Breast epithelium (tissue), 4 donors: ENCODE measurements at places on chromosomes 12 and 14. TPM values are rescaled to one million over a fixed set of nuclear protein-coding genes. Genes with fewer than 3 reads are reported as not detected.

The KRT2 gene
- total RNA-seq, result not detected

The PTPRB gene
- total RNA-seq, result 18.4 TPM

DNA sequence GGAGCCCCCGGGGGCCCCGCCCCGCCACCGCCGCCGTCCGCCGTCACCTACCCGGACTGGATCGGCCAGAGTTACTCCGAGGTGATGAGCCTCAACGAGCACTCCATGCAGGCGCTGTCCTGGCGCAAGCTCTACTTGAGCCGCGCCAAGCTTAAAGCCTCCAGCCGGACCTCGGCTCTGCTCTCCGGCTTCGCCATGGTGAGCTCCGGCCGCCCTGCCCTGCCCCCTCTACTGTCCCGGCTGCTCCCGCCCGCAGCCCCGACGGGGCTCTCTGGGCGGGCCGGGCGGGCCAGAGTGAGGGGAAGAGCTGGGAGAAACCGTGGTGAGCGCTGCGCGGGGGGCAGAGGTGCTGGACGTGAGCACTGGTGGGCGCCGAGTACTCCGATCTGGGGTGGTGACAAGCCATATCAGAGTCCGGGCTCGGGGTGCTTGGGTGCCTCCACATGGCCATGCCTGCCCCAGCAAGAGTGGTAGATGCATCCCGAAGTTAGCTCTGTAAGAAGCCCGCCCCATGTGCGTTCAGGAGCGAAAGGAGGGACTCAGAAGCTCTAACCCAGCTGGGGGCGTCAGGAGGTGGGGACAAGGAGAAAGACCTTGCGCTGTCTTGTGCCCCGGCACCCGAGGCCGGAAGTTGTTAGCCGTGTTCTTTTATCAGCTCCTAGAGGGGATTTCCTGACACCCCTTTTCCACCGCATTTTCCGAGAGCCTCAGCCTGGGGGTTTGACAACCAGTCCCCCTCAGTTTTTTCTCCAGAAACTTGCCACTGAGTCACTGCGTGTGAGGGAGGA, 717 bp downstream of the ORAI1 start:
- H3K4me1 ChIP-seq, result peaks cover 3% of the 10 kb centered on the region
- DNase-seq, result peak; percentile 44
- no peaks in the 10 kb centered on the region for H3K27me3 ChIP-seq
- H3K4me3 ChIP-seq, result peak overlapping the region; percentile 73

DNA sequence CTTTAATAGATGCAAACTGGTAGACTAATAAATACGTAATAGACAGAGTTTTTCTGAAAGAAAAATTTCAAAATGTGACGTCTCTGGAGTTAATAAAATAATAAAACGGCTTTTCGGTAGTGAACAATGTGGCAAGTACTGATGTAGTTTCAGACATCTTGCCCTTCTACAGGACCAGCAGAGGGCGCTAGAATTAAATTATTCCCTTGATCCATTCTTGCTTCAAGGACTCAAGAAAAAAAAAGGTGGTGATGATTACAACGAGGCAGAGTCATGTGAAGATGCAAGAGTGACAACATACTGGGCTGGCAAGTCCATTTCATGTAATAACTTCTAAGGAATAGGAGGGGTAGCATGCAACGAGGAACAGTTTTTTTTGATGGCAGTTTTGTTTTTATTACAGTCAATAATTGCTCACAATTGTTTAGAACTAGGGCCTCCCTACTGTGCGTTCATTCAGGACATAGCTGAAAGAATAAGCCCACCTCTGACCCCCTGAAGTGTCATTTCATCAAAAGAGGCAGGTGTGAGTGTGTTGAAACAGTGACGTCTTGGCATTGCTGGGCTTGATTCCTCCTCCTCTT, 101.0 kb upstream of the GZMB start:
- H3K36me3 ChIP-seq, result no peaks in the 10 kb centered on the region
- H3K27me3 ChIP-seq, result no peaks in the 10 kb centered on the region
- DNase-seq, result no peak
- H3K27ac ChIP-seq, result no peak overlapping the region
- H3K4me1 ChIP-seq, result no peaks in the 10 kb centered on the region
- no peak overlapping the region for H3K4me3 ChIP-seq

DNA sequence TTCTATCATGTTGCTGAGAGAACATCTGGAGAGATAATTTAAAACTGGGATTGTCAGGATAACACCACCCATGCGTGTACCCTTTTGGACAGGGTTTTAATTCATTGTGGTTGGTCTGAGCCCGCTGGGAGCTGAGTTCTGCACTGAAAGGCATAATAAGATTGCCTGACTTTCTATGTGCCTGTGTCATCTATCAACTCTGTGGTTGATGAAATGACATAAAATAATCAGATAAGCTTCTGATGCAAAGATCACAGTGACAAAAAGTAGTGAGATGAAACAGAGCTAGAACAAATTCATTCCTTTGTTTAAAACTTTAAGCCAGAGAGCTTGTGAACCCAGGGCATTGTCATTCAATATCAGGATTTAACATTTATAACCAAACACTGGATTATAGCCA, 98.7 kb downstream of the BBS10 start:
- no peak overlapping the region for H3K27ac ChIP-seq
- H3K4me3 ChIP-seq, result no peak overlapping the region
- DNase-seq, result no peak
- H3K36me3 ChIP-seq, result no peaks in the 10 kb centered on the region

DNA sequence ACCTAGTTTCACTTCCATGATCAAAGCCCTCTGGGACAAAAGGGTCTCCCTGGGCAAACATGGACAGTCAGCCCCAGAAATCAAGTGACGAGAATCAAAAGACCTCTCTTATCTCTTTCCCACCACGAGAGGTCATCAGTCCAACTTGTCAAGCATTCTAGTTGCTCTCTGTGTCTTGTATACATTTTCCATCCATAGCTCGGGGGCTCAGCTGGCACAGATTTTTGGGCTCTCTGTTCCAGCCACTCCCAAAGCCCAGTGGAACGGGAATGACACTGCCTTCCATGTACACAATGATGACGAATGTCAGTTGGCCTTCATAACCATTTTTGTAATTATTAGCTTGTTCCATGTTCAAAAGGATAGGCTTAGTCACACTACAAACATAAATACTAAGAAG, 29.7 kb downstream of the NOS1 start:
- no peak overlapping the region for H3K4me3 ChIP-seq
- no peaks in the 10 kb centered on the region for H3K36me3 ChIP-seq
- no peaks in the 10 kb centered on the region for H3K27me3 ChIP-seq

- no peak for DNase-seq
- no peaks in the 10 kb centered on the region for H3K36me3 ChIP-seq
- no peak overlapping the region for H3K27ac ChIP-seq
- H3K27me3 ChIP-seq, result no peaks in the 10 kb centered on the region
- H3K4me3 ChIP-seq, result no peak overlapping the region
Observed at GRCh38 chr14:76639606-76640229, 121.5 kb upstream of the VASH1 start.

GRCh38 chr12:23006413-23006812, 381.4 kb downstream of the ETNK1 start:
- H3K27me3 ChIP-seq, result no peaks in the 10 kb centered on the region
- H3K36me3 ChIP-seq, result no peaks in the 10 kb centered on the region
- no peaks in the 10 kb centered on the region for H3K4me1 ChIP-seq
- H3K4me3 ChIP-seq, result no peak overlapping the region
- no peak for DNase-seq

The PLEKHG7 gene
- total RNA-seq, result 0.33 TPM

- H3K27ac ChIP-seq, result no peak overlapping the region
- DNase-seq, result no peak
- no peaks in the 10 kb centered on the region for H3K36me3 ChIP-seq
- no peak overlapping the region for H3K4me3 ChIP-seq
- H3K4me1 ChIP-seq, result no peaks in the 10 kb centered on the region
Observed at GRCh38 chr12:76470028-76470939, 89.3 kb downstream of the OSBPL8 start.

The EID3 gene
- total RNA-seq, result 13.3 TPM

DNA sequence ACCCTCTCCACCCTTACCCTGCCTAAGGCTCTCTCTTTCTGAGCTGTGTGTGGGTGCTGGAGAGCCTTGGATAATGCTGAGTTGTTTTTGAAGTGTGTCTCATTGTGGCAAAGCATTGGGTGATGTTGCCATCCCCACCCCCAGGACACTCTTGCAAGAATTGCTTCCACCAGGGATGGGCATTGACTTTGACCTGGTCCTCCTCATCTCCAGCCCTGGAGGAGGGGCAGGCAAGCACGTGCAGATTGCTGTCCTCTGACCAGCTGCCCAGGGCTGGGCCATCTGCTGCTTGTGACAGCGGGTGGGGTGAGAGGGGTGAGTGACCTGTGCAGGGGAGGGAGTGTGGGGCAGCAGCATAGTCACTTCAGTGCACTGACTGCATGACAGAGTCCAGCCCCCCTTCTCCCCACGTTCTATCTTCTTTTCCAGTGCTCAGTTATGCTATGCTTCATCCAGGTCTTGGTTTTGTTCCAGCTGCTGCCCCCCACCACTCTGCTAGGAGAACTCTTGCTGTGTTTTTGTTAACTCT, 26.2 kb downstream of the SUSD6 start:
- no peaks in the 10 kb centered on the region for H3K27me3 ChIP-seq
- no peak for DNase-seq
- H3K36me3 ChIP-seq, result no peaks in the 10 kb centered on the region
- no peak overlapping the region for H3K4me3 ChIP-seq
- peaks cover 27% of the 10 kb centered on the region for H3K4me1 ChIP-seq

GRCh38 chr12:88935856-88936255, 355.6 kb upstream of the KITLG start:
- no peaks in the 10 kb centered on the region for H3K4me1 ChIP-seq
- no peak overlapping the region for H3K27ac ChIP-seq
- H3K27me3 ChIP-seq, result no peaks in the 10 kb centered on the region

- H3K27ac ChIP-seq, result no peak overlapping the region
- no peaks in the 10 kb centered on the region for H3K36me3 ChIP-seq
- H3K27me3 ChIP-seq, result no peaks in the 10 kb centered on the region
- H3K4me1 ChIP-seq, result no peaks in the 10 kb centered on the region
- no peak overlapping the region for H3K4me3 ChIP-seq
- DNase-seq, result no peak
Observed at GRCh38 chr12:5691943-5692342, 253.1 kb downstream of the ANO2 start.

- no peaks in the 10 kb centered on the region for H3K36me3 ChIP-seq
- no peak overlapping the region for H3K4me3 ChIP-seq
Observed at GRCh38 chr14:33929799-33930408, 21.0 kb downstream of the EGLN3 start.

DNA sequence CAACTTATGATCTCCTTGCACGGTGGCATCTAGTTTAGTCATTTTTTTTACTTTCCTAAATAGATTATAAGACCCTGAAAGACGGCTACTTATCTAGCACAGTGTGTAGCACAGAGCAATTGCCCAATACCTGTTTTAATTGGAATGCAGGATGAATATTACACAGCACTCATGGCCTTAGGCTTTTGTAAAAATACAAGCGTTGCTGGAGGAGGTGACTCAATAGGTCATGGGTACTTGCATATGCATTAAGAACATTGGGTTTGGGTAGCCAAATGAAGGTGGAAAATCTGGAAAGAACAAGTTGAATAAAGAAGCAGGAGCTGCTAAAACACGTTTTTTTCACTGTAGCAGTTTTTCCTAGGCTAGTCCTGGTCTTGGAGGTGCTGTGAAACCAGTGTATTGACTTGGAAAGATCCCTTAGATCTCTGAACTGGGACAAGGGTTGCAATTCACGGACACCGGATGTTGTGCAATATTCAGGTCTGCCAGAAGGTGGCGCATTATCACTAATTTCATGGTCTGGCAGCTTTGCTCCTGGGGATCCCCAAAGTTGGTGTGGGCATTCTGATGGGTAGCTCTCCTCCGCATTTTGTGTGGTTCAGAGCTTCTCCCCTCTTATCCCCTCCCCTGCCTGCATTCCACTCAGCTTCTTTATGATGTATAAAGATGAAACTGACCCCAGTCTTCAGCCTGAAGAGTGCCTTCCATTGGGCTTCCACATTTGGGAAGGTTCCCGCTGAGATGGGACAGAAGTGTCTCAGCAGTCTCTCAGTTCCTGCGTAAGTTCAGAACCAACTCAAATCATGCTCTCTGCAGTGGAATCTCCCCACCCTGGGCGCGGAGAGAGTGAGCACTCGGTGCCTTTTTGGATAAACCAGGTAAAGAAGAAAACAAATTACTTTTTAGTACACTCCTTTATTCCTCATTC, 278.3 kb downstream of the NRXN3 start:
- H3K36me3 ChIP-seq, result no peaks in the 10 kb centered on the region
- H3K4me1 ChIP-seq, result no peaks in the 10 kb centered on the region
- H3K27me3 ChIP-seq, result no peaks in the 10 kb centered on the region
- H3K4me3 ChIP-seq, result no peak overlapping the region

- H3K4me1 ChIP-seq, result no peaks in the 10 kb centered on the region
- no peaks in the 10 kb centered on the region for H3K36me3 ChIP-seq
- no peak overlapping the region for H3K27ac ChIP-seq
- H3K4me3 ChIP-seq, result no peak overlapping the region
- no peaks in the 10 kb centered on the region for H3K27me3 ChIP-seq
- no peak for DNase-seq
Observed at GRCh38 chr12:13523536-13524307, 327.2 kb downstream of the EMP1 start.

GRCh38 chr14:56811593-56812363, 1.5 kb upstream of the OTX2 start:
- DNase-seq, result no peak
- H3K36me3 ChIP-seq, result no peaks in the 10 kb centered on the region
- peaks cover 10% of the 10 kb centered on the region for H3K27me3 ChIP-seq
- H3K4me1 ChIP-seq, result no peaks in the 10 kb centered on the region
- H3K27ac ChIP-seq, result no peak overlapping the region
- no peak overlapping the region for H3K4me3 ChIP-seq

The CHGA gene
- total RNA-seq, result 0.98 TPM

- H3K4me1 ChIP-seq, result no peaks in the 10 kb centered on the region
- DNase-seq, result no peak
- H3K36me3 ChIP-seq, result no peaks in the 10 kb centered on the region
- H3K27ac ChIP-seq, result no peak overlapping the region
- H3K27me3 ChIP-seq, result no peaks in the 10 kb centered on the region
- H3K4me3 ChIP-seq, result no peak overlapping the region
Observed at GRCh38 chr14:53144244-53144643, 8.9 kb downstream of the DDHD1 start.

The PTGER2 gene
- 1.8 TPM for total RNA-seq

DNA sequence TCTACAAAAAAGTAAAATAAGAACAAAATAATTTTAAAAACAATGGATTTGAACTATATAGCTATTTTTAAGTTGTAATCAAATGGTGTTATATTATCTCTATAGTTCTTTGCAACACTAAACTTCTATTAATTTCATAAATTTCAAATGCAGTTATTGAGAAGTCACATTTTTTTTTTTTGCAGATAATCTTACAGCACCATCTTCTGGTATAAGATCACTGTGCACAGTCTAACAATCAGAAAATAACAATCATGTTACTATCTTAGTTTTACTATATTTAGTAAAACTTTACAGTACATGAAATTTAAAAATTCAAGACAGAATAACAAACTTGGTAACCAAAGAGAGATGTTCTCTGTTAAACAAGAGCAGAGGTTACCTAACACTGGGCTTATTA, 40.6 kb downstream of the GXYLT1 start:
- no peaks in the 10 kb centered on the region for H3K27me3 ChIP-seq
- H3K4me3 ChIP-seq, result no peak overlapping the region
- H3K27ac ChIP-seq, result no peak overlapping the region
- no peaks in the 10 kb centered on the region for H3K4me1 ChIP-seq
